Stromal cell of bone marrow (primary cell): ENCODE measurements at places on chromosomes 12 and 14.

- no peak for DNase-seq
These were observed 113.1 kb downstream of the FBXL14 start for GRCh38 chr12:1481326-1481725.

DNA sequence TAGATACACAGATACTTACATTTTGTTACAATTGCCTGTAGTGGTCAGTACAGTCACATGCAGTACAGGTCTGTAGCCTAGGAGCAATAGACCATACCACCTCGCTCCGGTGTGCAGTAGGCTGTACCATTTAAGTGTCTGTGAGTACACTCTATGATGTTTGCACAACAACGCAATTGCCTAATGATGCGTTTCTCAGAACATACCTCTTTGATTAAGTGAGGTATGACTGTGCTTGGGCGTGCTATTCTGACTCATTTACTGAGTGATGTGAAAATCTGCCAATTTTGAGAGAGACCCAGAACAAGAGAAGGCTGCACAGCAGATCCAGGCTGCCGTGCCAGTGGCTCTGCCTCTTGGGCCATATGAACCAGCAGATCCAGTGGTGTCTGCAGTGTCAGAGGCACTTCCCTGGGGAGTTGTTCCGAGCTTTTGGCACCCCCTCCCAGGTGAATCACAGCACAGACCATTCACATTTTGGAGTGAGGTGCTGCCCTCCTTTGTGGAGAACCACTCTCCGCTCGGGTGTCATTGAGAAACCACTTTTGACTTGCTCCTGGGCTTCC, 20.4 kb downstream of the DLK1 start:
- DNase-seq = peak; percentile 83

DNA sequence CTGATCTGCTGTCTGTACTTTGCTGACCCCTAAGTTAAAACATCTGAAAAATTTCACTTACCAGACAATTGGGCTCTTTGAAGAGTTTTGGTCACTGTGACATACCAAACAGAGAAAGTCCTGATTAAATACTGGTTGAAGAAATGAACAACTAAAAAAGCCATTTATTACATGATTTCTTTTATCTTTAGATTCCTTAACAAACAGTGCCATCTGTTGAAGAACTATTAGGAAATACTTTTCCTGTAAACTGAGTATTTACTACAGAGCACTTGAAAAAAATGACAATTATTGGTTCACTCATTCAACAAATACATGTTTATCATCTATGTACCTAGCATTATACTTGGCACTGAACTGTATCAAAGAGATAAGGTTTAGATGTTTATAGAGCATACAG, 6.5 kb upstream of the WASHC4 start:
- no peak for DNase-seq

GRCh38 chr14:47935332-47935731, 259.9 kb upstream of the MDGA2 start:
- no peak for DNase-seq

- DNase-seq = peak; percentile 2
These were observed 65.3 kb upstream of the TMEM233 start for GRCh38 chr12:119528241-119528640.

- DNase-seq = no peak
These were observed 2.7 kb downstream of the IRAK4 start for GRCh38 chr12:43761500-43761899.

DNA sequence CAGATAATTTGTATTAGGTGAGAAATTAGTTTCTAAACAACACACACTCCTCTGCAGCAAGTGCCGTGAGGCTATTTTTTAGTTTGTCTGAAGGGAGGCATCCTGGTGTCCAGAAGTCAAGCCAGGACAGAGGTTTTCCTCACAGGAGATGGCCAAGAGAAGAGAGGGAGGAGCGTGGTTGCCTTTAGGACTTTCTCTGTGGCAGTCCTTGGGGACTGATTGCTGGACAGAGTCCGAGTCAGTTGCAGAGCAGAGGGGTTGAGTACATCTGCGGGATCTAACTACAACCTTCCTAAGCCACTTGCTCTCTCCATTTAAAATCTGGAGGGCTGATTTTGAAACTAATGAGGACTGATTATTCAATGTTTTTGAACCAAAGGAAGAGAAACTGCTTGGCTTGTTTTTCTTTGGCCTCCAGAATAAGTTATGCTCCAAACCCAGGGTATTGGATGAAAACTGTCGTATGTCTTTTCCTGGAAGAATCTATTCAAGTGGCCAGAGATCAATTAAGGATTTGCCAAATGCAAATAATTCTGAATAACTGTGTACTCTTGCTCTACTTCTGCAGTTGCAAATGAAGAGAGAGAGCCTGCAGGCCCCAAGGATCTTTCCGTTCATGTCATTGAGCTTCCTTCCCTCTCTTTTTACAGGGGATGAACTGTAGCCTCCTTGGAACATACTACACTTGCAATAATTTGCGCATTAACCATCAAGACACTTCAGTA, 1.2 kb downstream of the SLCO1C1 start:
- DNase-seq = peak; percentile 3

GRCh38 chr12:64077922-64078321, 144.2 kb downstream of the KICS2 start:
- DNase-seq = no peak

GRCh38 chr12:129861951-129862350, 41.9 kb downstream of the TMEM132D start:
- no peak for DNase-seq

GRCh38 chr14:65421201-65421981, 8.9 kb downstream of the FUT8 start:
- DNase-seq = no peak

GRCh38 chr12:48279601-48280000, 71.1 kb downstream of the ZNF641 start:
- DNase-seq = no peak

DNA sequence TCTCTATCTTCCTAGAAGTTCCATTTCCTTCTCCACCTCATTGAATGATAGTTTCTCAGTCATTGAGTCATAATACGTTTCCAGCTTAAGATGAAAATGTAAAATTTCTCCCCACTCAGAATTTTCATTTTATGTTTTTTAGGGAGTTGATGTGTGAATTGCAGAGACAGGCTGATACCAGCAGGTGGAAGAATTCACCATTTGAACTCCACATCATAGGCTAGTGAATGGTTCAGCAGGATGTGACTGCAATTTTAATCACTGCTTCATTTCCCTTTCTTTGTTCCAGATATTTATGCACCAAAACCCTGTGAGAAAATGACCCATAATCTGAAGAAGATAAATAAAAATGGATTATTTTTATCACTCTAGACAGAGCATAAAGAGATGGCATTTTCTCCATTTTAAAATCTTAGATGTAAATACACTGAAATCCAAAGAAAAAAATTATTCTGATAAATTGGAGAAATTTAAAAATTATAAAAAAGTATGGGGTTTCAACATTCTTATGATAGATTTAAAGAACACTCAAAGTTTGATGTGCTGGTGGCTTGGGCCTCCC, 10.6 kb upstream of the PYGL start:
- DNase-seq = peak; percentile 63

- DNase-seq = no peak
These were observed 7.6 kb upstream of the HOXC4 start for GRCh38 chr12:54045868-54046521.

DNA sequence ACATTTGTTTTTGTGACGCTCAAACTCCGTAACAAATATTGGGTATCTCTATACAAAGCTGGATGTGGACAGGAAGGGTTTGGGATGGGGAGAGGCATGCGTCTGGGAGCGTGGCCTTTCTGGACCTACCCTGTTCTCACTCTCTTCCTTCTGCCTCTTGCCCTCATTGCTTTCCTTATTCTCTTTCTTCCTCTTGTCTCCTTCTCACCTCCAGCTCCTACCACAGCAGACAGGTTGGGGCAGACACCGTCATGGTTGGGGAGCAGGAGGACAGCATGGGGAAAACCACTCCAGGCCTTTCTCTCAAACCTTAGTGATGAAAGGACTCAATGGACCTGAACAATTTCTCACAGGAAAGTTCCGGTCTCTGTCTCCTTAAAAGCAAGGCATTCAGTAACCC, 465.3 kb downstream of the RAD51B start:
- no peak for DNase-seq

- DNase-seq = no peak
These were observed 7.1 kb downstream of the ARHGDIB start for GRCh38 chr12:14954269-14954668.

DNA sequence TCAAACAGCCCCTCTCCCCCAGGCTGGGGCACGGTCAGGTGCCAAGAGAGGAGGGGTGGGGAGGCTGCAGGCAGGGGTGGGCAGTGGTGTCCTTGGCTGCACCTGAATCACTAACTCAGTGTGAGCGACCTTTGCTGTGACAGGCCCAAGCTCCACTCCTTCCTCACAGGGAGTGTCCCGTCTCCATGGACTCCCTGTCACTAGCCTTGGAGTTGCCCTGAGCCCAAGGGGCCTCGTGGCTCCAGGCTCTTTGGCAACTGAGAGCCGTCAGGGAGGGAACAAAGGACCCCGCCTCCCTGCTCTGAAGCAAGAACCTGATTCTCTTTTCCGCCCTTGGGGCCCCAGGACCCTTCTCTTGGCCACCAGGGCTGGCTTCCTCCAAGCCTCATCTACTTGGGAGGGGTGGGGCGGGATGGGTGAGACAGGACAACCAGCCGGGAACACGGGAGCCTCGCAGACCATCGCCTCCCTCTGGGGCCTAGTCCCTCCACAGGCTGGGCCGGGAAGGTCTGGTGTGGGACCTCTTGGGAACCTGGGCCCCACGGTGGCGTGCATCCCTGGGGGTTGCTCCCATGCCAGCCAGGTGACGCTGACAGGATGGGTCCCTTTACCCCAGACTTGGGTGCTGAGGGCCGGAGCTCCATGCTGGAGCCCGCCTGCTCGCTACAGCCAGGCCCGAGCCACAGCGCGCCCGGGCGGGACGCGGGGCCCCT, 935 bp upstream of the ADSS1 start:
- DNase-seq = no peak

DNA sequence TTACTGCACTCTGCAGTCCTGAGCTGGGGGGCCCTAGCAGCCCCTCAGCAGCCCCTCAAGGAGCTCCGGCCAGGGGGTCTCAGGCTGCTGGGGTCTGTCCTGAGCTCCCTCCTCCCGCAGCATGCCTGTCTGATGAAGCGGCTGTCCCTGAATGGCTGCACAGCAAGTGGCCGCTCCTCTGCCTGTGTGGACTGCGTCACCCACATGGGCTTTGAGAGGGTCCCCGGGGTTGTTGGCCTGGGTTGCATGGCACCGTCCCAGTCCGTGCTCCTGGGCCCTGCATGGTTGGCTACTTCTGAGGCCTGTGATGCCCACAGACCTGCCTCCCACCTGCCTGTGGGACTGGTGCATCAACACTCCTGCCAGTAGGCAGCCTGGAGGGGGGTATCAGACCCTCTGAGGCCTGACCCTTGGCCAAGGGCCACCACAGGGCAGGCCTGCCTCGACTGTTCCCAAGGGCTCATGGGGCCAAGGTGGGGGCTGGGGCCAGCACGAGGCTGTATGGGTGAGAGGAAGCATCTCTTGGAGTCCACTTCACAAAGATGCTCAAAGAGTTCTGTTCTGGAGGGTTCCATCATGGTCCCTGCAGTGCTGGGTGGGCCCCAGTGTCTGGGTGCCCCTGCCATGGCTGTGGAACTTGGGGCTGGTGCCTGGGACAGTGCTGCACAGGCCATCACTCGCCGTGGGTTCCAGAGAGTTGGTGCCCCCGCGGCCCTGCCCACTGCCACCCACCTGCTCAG, 12.2 kb downstream of the CEP170B start:
- DNase-seq = no peak

DNA sequence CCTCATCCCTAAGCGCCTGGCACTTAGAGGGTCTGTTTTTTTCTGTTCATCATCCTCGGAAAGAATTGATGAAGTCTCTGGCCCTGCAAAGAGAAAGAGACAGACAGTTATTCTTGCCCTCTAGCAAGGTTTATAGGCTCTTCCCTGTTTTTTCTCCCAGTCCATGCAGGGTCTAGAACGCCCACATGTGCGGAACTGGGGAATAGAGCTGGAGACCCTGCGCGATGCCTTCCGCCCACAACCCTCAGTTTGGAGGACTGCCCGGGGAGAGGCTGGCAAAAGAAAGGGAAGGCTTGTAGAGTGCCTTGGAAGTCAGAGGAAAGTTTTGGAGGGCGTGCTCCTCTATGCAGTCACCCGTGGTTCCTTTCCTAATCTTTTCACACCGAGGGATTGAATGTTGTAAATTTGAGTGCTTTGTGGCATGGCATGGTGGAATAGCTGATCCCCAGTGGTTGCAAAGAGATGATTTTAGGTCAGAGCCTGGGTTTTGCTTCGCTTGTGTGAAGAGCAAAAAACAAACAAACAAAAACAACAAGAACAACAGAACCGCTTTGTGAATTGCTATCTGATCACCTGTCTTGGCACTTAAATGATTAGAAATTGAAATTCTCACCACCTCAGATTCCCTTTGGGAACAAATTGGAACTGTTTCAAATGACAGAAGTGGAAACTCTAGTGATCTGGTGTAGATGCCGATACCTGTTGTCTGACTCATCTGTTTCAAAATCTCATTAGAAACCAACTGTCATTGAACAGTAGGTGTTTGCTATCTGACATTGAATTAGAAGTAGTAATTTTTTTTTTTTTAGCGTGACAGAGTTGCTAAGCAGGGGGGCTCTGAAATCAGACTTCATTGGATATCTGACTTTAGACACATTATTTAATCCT, 947 bp downstream of the GAS2L3 start:
- DNase-seq = no peak

GRCh38 chr14:94100847-94101246, 9.7 kb upstream of the IFI27 start:
- peak; percentile 92 for DNase-seq

DNA sequence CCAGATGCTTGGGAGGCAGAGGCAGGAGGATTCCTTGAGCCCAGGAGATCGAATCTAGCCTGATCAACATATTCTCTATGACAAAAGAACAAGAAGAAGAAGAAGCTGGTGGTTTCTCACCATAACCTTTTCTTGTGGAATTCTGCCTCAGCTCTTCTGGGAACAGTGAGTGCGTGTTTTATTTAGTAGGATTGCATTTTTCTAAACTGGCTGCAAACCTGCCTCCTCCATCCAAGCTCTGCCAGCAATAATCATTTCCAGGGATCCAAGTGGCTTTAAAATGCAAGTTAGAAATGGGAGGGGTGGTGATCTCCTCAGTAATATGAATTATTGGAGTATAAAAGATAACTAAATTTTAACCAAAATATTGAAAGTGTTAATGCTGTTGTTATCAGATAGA, 46.1 kb upstream of the MMP17 start:
- no peak for DNase-seq

GRCh38 chr12:109803678-109804077, 29.5 kb downstream of the TRPV4 start:
- DNase-seq = no peak

DNA sequence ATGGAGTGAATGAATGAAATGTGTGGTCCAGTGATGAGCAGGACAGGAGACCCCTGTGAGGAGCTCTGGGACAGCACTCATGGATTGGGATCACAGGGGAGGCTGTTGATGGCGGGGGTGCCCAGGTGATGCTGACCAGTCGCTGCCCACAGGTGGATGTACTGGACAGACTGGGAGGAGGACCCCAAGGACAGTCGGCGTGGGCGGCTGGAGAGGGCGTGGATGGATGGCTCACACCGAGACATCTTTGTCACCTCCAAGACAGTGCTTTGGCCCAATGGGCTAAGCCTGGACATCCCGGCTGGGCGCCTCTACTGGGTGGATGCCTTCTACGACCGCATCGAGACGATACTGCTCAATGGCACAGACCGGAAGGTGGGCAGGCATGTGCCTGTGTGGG, 13.3 kb upstream of the LRP1-AS start:
- no peak for DNase-seq

- no peak for DNase-seq
These were observed 101.9 kb downstream of the DACT1 start for GRCh38 chr14:58739674-58740073.
